ENCODE measurements at places on chromosomes 13 and 19.

DNA sequence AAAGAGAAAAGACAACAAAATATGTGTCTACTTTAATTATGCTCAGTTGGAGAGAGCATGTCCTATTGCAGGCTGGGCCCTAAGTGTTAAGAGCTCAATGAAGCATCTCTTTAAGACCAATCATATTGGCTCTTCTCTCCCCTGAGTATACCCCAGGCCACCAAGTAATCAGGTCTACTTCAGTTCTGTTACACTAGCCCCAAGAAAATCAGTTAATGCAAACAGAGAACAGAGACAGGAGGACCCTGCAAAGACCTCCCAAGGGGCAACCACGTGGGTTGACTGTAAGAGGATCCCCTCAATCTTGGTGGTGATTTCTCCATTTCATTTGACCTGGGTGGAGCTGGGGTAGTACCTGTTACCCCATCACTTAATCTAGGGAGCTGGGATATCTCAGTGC is 451.0 kb upstream of the ZNF507 start:
- no peak for DNase-seq

- DNase-seq: peak; percentile 36
Observed at GRCh38 chr13:27792393-27793218, at the start of gene GSX1. Gene GSX1 (plus strand): TSS chr13:27792483. CDS start chr13:27792691, 208 bp downstream.

- DNase-seq: no peak
Observed at GRCh38 chr19:19160461-19161035, 9.5 kb downstream of the MEF2B start.

- peak; percentile 94 for DNase-seq
Observed at GRCh38 chr19:14418856-14419105, 360 bp downstream of the DDX39A start.

DNA sequence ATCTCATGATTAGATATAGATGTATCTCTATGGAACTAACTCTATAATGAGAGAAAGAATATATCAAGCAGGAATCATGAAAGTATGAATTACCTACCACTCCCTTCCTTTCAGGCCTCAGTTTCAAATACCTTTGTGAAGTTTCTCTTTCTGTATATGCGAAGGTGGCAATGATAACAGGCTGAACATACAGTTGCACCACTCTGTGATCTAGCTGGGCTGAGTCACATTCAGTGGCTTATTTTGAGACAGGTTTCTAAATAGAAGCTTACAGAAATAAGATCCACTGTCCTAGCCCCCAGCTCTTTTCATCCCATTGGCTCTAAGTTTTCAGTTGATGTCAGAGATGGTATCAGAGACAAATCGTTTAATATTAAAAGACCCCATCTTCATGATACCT is 662.0 kb downstream of the SLITRK1 start:
- no peak for DNase-seq

DNA sequence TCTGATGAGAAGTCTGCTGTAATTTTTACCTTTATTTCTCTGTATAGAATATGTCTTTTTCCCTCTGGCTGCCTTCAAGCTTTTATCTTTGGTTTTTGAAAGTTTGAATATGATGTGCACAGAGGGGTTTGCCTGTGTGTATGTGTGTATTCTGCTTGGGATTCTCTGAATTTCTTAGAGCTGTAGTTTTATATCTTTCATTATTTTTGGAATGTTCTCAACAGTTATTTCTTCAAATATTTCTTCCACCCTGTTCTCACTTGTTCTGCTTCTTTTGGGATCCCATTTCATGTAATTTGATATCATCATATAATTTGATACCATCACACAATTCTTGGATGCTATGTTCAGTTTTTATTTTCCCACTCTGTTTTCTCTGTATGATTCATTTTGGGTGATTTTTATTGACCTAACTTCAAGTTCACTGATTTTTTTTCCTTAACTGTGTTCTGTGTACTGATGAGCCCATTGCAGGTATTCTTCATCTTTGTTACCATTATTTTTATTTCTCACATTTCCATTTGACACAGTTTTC is 7.5 kb downstream of the COG3 start:
- DNase-seq: no peak

GRCh38 chr19:45293682-45294081 is 29.0 kb downstream of the CKM start:
- no peak for DNase-seq
